ENCODE measurements at places on chromosomes 5 and 9.

DNA sequence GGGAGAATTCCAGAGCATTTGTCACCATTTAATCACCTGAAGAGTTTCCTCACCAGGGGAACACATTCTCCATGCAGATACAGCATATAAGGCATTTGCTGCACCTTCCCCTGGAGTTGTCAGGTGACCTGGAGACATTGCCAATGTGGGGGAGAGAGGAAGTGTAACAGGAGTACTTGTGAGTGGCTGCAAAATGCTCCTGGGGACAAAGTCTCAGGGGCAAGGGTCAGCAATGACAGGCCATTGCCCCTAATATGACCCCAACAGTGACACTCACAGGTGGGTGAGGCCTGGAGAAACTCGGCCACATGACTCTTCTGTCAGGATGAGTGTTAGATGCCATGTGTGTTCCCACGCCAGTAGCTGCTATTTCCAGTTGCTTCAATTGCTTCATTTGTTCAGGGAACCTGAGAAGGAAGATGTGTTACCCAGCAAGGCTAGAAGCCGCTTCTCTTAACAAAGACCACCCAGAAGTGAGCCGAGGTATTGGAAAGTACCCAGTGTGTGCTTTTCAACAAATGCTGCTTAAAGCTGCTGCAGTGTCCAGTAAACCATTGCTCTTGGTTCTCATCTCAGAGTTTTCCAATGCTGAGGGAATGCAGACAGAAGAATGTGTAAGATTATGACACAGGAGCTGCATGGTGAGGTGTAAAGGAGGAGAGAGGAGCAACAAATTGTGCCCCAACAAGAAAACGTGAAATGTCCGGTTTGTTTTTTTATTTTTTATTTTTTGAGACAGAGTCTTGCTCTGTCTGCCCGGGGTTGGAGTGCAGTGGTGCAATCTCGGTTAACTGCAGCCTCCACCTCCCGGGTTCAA lies 128.2 kb upstream of the SLC44A1 start:
- no peak for DNase-seq

- no peak for DNase-seq
Observed at GRCh38 chr9:74391816-74392215, 105.3 kb upstream of the RORB start.

DNA sequence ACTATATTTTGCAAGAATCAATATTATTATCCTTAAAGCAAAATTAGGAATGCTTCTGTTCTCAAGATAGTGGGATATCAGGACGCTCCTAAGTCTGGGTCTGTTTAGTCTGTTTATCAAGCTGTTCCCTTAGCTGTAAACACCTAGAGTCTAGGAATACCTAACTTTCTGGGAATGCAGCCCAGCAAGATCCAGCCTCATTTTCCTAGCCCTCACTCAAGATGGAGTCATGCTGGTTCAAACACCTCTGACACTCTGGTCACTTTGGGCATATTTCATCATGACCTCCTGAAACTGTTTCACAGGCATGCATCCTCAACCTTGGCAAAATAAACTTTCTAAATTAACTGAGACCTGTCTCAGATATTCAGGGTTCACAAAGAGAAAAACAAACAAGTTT lies 14.4 kb upstream of the MRPS30 start:
- no peak for DNase-seq

DNA sequence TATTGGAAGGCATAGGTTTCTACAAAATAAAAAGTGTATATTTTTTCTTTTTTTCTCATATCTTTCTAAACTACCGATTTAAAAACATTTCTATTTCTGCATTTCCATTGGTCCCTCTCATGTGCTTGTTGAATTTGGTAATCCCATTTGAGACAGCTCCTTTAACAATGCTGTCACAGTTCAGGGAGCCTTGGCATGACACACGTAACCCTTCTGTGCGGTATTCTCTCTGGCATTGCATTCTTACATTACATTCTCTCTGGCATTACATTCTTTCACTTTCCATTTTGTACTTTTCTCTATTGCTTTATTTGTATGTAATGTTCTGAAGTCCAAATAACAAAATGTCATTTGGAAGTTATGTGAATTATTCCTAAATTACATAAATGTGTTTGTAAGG lies 150.7 kb upstream of the RASGRF2 start:
- DNase-seq: no peak

DNA sequence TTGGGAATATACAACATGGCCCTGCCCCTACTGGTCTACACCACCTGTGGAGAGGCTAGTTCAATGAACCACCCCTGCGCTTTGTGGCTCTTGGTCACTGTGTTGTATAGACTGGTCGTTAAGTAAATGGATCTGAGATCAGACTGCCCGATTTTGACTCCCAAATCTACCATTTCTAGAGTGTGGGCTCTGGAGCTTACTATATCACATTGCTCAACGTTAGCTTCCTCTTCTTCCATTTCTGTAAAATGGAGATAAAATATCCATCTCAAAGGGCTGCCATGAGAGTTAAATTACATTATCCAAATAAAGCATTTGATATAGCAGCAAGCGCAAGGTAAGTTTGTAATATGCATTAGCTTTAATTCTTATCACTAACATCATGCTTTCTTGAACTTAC lies 52.7 kb upstream of the IFNK start:
- no peak for DNase-seq

DNA sequence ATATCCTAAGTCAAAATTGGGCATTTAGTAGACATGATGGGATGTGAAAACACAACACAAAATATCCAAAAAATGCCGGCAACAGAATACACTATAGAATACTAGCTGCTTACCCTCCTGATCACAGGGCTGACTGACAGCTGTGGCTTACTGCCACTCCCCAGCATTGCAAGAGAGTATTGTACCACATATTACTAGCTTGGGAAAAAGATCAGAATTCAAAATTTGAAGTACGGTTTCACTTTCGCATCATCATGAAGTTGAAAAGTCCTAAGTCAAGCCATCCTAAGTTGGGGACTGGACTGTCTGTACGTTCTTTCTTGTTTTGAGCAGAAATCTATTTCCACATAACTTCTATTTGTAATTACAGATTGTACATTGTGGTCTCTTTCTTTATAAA lies 851.4 kb downstream of the MAT2B start:
- no peak for DNase-seq
